Left forelimb (tissue), 1 donor: ENCODE measurements at places on chromosomes 3 and 15.

GRCh38 chr3:24400450-24400849 is 94.2 kb downstream of the THRB start:
- DNase-seq = no peak

DNA sequence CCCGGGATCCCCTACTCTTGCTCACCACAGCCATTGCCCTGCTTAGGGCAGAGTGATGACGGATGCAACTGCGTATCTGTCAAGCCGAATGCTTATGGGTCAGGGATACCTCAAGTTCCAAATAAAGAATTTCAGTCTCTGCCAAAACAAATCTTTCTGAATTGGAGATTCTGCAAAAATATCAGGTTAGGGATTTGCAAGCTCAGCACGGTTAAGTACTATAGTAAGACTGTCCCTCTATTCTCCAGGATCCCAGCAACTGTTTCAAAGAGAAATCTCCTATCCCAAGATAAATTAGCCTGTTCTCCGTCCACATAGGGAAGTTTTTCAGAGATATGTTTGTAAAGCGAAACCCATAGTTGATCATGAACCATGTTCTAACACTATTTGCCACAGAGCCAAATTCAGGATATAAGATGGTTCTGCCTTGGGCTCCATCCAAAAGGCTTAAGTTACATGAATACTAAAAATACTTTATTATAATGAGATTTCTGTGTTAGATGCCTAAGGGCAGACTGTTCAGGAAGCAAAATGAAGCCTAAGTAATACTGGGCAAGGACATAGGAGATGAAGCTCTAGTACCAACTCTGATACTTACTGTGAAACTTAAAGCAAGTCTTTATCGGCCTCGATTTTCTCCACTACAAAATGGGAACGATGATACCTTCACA is 100.1 kb upstream of the LPP start:
- DNase-seq = no peak

DNA sequence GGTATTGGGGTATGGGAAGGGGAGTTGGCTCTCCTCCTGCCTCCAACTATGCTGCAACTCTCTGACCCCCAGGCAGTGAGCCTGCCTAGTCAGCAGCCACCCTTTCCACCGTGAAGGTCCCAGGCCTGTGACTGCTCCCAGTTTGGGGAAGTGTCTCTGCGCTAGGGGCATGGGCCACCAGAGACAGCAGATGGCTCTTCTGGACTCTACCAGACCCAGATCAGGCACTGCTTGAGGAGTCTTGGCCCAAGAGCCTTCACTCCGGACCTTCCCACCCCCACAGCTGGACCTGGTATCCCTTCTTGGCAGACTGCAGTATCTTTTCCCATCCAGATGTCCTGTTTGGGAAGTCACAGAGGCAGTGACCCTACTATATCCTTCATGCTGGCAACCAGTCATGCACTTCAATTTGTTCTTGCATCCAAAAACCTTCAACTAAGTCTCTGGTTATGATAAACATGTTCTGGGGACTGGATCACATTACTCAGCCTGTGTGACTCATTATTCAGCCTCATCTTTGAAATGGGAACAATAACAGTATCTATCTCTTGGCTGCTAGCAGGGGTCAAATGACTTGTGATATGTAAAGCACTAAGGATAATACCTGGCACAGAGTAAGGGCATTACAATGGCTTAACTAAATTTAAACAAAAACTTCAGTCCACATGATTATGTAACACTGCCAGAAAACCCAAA is 62.7 kb downstream of the POMGNT2 start:
- DNase-seq = no peak

DNA sequence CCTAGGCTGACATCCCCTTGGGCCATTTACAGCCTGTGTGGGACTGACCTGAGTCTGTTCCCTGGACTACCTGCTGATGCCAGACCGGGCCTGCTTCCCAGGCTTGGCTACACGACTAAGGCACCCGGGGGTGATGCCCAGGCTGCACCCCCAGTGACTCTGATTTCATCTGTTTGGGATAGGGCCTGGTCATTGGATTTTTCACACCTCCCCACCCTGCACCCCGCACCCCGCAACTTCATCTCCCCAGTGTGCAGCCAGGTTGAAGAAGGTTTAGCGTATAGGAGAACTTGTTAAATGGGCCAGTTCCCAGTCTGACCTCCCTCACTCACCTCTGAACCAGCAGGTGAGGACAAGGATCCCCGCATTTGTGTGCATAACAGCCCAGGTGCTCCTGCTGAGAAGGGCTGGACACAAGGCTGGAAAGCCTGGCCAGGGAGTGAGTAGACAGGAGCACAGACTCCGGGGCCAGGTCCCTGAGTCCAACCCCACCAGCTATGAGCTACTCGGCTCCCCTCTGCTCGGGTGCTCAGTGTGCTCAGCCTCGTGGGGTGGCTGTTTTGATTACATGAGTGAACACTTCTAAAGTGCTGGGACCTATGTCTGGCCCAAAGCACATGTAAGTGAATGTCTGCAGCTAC is 18.5 kb downstream of the SLC6A20 start:
- DNase-seq = no peak

DNA sequence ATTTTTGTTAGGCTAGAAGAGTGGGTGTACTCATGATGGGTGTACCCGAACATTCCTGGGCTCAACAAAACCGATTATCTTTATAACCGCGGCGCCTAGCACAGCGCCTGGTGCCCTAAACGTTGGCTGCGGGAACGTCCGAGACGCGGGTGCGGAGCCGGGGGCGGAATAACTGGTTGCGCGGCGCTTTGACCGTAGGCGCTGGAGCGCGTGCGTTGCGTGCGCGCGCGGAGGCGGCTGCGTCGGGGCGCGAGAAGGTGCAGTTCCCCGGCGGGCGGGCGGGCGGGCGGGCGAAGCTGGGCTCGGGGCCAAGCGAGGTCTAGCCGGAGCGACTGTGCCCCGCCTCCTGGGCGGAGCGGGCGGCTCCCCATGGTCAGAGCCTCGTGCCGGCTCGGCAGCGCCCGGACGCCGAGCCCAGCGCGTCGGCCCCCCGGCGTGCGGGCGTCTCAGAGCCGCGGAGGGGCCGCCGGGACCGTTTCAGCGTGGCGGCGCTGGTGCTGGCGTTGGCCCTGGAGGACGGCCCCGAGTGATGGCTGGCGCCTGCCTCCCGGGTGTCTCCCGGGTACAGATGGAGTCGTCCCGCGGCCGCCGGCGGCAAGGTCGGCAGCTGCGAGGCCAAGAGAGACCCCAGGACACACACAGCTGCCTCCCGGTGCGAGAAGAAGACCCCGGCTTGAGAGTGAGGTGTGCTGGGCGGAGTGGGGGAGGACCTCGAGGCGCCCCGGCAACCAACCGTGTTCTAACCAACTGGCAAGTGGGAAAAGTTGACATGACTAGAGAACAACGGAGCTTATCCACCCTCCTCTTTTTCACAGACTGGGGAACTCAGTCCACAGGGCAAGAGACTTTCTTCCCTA is at the start of gene PLAAT1:
TSS of gene PLAAT1 (plus strand) at position 373 of the 857 bp plus-strand sequence. CDS start 14,429 bp downstream, outside the sequence.
- DNase-seq = peak; percentile 82

DNA sequence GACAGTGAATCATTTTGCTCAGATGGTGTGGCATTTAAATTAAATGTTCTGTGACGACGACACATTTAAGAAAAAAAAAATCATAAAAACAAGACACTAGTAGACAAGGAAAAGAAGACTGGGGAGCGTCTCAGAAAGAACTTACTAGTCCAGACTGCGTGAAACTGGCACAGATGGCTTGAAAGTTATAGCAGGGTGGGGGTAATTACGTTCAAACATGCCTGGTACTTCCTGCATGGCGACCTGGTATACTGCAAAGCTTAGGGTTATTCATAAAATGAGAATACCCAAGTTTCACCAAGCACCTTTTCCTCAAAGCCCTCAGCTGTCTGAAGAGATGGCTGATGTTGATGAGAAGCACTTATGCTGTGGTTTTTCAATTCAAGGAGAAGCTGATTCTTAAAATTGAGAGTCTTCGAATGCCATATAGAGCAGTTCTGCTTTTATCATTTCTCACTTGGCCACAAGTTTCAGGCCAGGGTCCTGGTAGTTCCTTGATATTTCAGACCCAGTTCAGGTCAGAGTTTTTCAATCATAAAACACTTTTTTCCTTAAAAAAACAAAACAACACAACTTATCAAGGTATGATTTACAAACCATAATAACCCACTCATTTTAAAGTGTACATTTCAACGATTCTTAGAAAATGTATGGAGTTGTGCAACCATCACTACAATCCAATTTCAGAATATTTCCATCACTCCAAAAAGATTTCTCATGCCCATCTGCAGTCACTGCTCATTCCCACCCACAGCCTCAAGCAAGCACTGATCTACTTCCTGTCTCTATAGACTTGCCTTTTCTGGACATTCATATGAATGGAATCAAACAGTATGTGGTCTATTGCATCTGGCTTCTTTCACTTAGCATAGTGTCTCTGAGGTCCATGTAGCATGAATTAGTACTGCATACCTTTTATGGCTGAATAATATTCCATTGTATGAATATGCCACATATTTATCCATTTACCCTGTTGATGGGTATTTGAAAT is 24.7 kb downstream of the PCOLCE2 start:
- DNase-seq = no peak

GRCh38 chr3:8278448-8278847 is 223.2 kb upstream of the LMCD1 start:
- DNase-seq = no peak

GRCh38 chr3:71031914-71032521 is 551.5 kb downstream of the FOXP1 start:
- DNase-seq = no peak

DNA sequence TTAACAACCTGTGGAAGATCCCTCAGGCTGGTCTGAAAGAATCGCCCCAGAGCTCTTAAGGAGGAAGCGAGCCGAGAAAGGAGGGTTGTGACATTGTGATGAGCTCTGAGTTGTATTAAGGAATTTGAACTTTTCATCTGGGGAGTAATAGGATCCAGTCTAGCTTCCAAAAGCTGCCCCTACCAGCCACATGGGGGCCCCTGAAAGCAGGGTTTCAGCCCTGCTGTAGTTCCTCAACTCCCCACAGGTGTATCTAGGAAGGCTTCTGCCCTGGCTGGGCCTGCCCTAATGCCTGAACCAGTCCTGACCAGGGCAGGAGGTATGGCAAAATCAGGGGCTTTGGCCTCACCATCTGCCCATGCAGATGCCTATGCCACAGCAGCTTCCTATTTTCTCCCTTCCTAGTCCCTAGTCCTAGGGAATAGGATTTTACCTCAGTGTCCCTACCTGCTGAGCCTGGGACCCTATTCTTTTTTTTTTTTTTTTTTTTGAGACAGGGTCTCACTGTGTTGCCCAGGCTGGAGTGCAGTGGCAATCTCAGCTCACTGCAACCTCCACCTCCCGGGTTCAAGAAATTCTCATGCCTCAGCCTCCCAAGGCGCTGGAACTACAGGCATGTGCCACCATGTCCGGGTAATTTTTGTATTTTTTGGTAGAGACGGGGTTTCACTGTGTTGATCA is 5.0 kb upstream of the AP3S2 start:
- no peak for DNase-seq

DNA sequence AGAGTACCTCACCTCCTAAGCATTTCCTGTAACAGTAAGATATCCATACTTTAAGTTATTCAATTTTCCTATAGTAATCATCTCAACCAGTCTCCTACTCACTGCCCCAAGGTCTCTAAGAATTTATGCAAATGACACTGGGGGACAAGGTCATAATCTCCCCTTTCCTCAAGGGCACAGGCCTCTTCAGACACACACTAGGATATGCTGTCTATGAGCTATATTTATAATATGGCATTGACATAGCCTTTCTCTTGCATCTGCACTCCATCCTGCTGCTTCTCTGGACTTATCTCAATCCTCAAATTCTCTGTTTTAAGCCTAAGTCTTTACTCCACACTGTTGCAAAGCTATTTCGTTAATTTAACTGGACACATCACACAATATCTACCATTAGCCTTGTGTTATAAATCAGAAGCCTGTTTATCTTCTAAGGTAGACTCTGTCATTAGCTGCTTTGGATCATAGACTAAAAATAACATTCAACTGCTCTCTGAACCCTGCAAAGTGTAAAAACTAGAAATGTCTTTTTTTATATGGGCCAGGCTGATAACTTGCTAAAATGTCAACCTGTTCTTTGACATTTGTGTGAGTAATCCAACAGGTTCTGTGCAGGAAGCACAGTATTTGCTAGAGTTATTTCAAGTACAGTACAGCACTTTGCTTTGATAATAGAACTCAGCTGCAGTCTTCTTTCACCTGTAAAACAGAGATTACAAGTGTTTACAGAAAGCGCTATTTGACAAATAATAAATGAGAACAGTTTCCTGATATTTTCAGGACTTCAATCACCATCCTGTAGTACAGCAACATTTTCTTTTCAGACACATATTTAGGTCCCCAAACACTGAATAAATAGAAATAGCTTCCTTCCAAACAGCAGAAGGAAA is 17.8 kb upstream of the SEC62 start:
- DNase-seq = no peak

DNA sequence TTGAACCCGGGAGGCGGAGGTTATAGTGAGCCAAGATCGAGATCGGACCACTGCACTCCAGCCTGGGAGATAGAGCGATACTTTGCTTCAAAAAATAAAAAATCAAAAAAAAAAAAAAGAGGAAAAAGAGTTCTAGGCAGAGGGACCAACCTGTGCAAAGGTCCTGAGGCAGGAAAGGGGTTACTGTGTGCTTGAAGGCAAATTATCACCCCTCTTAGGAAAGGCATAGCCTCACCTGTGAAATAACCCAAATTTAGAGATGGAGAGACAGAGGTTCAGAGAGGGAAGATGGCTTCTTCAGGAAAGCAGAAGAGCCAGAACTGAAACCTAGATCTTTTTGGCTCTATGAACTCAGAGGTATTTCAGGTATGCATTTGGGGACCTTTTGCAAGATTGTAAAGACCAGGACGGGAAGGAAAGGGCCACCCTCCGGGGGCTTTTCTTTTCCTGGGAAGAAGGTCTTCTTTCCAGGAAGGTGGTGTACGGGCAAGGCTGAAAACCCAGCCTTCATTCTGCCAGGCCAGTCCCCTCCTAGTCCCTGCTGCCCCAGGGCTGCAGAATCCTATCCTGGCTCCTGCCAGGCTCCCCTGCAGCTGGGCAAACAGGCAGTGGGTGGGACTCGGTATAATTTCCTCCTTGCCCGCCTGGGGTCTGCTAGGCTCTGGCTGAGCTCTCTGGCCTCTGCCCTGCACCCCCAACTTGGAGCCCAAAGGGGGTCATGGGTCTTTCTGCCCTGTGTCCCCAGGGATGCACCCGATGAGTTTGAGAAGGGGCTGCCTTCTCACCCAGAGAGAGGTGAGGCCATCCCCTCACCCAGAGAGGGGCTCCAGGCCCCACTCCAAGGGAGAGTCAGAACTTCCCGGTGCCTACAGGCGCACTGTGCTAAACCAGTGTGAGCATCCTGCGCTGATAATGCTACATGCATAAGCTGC is 14.4 kb upstream of the CSK start:
- DNase-seq = no peak

- no peak for DNase-seq
These were observed 7.5 kb downstream of the CCNL1 start for GRCh38 chr3:157152438-157152837.

GRCh38 chr3:169755488-169755887 is 9.4 kb downstream of the TERC start:
- DNase-seq = no peak

DNA sequence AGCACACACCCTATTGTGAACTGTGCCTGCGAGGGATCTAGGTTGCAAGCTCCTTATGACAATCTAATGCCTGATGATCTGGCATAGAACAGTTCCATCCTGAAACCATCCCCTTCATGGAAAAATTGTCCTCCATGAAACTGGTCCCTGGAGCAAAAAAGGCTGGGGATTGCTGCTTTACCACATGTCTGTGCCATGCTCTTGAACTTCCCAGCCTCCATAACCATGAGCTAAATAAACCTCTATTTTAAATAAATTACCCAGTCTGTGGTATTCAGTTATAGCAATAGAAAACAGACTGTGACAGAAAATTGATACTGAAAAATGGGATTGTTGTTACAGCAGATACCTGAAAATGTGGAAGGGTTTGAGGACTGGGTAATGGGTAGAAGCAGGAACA is 162.7 kb downstream of the RAB11A start:
- no peak for DNase-seq
